ENCODE measurements at places on chromosomes 5 and 9. TPM values are rescaled to one million over a fixed set of nuclear protein-coding genes. Genes with fewer than 3 reads are reported as not detected.

DNA sequence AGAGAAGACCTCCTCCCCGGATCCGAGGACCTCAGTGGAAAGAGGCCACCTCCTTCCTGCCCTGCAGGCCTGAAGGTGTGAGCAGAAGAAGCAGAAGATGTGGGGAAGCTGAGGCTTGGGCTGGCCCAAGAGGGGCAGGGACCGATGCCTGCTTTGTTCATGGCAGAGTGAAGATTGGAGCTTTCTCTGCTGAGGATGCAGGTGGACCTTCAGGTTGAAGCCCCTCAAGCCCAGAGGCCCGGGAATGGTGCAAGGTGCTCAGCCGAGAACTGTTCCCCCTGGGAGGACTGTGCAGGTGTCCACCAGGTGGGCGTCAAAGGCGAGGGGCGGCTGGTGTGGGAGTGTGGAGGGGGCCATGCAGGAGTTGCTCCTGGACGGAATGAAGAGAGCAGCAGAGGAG lies 277.9 kb upstream of the IRX2 start:
- no peaks in the 10 kb centered on the region for H3K27me3 ChIP-seq
- H3K36me3 ChIP-seq = no peaks in the 10 kb centered on the region
- no peaks in the 10 kb centered on the region for H3K4me1 ChIP-seq
- no peak for DNase-seq
- no peak overlapping the region for H3K27ac ChIP-seq
- no peak overlapping the region for H3K4me3 ChIP-seq

- no peaks in the 10 kb centered on the region for H3K36me3 ChIP-seq
- H3K27me3 ChIP-seq = peaks cover 11% of the 10 kb centered on the region
- H3K27ac ChIP-seq = no peak overlapping the region
- H3K4me3 ChIP-seq = no peak overlapping the region
- no peak for DNase-seq
Measured at GRCh38 chr9:99360026-99360425, 137.9 kb downstream of the SEC61B start.

- H3K27me3 ChIP-seq = peaks cover 53% of the 10 kb centered on the region
- no peak overlapping the region for H3K4me3 ChIP-seq
- H3K36me3 ChIP-seq = no peaks in the 10 kb centered on the region
Measured at GRCh38 chr9:114777821-114778609, 27.8 kb downstream of the TNFSF15 start.

Gene MINAR2
- polyA plus RNA-seq = not detected

GRCh38 chr9:137618105-137619067 lies at the start of gene EHMT1:
Gene EHMT1 (plus strand): TSS chr9:137619005. CDS start chr9:137619029, 24 bp downstream.
- H3K4me1 ChIP-seq = peaks cover 11% of the 10 kb centered on the region
- H3K27me3 ChIP-seq = no peaks in the 10 kb centered on the region
- peak within 1 kb of the TSS; percentile 93 for H3K4me3 ChIP-seq
- DNase-seq = peak; percentile 74
- H3K27ac ChIP-seq = peak within 1 kb of the TSS; percentile 98
- H3K36me3 ChIP-seq = peaks cover 31% of the 10 kb centered on the region

- peak within 1 kb of the TSS; percentile 57 for H3K4me3 ChIP-seq
- H3K4me1 ChIP-seq = peaks cover 9% of the 10 kb centered on the region
- DNase-seq = peak; percentile 51
- no peak within 1 kb of the TSS for H3K27ac ChIP-seq
- H3K36me3 ChIP-seq = no peaks in the 10 kb centered on the region
- H3K27me3 ChIP-seq = no peaks in the 10 kb centered on the region
Measured at GRCh38 chr9:70043689-70044489, at the start of gene MAMDC2. Gene MAMDC2 (plus strand): TSS chr9:70043848. CDS start chr9:70044198, 350 bp downstream.

DNA sequence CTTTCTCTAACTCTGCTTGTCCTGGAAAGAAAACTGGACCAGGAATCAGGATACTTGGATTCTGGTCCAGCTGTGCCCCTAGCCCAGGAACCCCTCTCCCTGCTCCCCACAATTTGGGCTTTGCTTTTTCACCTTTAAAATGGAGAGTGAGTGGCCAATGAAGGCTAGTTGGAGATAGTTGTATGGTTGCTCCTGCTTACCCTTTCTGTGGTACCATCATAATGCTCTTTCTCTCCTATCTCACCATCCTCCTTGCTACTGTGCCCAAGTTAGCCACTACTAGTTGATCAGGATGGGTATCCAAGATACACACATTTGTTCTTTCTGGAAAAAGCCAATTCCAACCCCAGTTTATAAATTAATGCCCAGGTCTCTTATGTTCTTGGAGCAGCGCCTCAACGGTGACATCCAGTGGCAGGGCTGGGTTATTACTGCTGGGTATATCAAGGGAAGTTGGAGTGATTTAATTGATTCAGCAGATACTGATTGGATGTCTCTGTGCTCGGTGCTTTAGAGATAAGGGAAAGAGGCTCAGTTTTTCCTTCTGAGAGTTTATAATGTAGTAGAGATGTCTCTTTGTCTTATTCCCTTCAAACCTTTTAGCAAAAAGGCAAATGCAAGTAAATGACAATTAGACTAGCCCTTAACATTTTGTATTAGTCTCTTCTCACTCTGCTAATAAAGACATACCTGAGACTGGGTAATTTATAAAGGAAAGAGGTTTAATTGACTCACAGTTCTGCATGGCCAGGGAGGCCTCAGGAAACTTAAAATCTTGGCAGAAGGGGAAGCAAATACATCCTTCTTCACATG lies 38.5 kb downstream of the FAXDC2 start:
- H3K27ac ChIP-seq = no peak overlapping the region
- peak; percentile 76 for DNase-seq
- no peaks in the 10 kb centered on the region for H3K27me3 ChIP-seq
- H3K36me3 ChIP-seq = peaks cover 61% of the 10 kb centered on the region

All from IMR-90 (cell line).